HCT116 (cell line): ENCODE measurements at places on chromosomes 1 and 21. TPM values are rescaled to one million over a fixed set of nuclear protein-coding genes. Genes with fewer than 3 reads are reported as not detected.

Gene CYYR1
- 0.12 TPM for total RNA-seq

Gene SPRR1A
- not detected for total RNA-seq

Gene LRRC39
- total RNA-seq = 0.54 TPM

Gene FCN3
- 1.2 TPM for total RNA-seq

Gene VANGL2
- total RNA-seq = 1.1 TPM

Gene ANGPTL1
- total RNA-seq = 0.34 TPM

Gene DPT
- total RNA-seq = not detected

Gene S100A7A
- not detected for total RNA-seq

Gene SLC44A5
- 2.4 TPM for total RNA-seq

Gene OR2L2
- not detected for total RNA-seq

Gene MIXL1
- not detected for total RNA-seq

Gene C1QTNF12
- 6.9 TPM for total RNA-seq

Gene DENND2D
- 31.9 TPM for total RNA-seq

DNA sequence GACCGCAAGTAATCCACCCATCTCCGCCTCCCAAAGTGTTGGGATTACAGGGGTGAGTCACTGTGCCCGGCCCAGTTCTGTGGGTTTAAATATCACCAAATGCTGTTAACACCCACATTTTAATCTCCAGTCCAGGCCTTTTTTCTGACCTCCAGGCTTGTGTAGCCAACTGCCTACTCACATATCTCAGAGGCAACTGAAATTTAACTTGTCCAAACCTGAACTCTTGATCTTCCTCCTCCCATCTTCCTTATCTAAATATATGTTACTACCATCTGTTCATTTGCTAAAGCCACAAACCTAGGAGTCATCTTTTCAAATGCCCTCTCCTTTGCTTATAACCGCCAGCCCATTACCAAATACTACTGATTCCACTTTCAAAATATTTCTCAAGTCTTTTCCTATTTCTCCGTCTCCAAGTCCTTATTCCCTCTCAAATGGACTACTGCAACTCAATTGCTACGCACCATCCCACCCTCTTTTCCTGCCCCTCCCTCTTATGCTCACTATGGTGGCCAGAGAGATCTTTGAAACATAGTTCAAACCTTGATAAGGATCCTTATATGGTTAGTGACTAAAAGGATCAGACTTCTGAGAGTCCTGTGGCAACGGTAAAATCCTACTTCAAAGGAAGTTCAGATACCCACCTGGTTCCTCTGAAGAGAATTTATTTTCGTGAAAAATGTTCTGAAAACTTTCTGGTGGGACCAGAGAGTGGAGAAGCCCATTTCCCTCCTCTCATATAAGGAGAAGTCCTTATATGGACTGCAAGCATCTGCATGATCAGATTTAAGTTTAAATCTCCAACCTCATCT is 78.5 kb upstream of the CDC42BPA start:
- peak; percentile 69 for DNase-seq

- no peak for DNase-seq
Measured at GRCh38 chr1:9903801-9904527, 6.1 kb downstream of the CTNNBIP1 start.

DNA sequence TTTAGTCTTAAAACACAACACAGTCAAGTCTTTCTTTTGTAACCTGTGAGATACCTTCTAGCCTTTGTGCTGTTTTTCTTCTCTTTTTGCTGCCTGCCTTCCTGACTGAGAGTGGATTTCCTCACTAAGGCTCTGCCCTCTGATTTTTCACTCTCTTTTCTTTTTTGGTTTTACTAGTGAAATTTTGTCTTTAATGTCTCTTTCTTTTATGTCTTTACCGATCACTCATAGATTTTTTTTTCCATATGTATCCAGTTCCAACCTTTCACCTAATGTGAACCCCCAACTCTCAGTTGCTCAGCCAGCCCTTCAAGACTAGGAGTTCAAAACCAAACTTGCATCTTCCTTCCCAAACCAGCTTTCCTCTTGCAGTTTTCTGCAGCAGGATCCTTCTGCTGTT is 6.5 kb downstream of the LGALS8 start:
- DNase-seq = no peak

DNA sequence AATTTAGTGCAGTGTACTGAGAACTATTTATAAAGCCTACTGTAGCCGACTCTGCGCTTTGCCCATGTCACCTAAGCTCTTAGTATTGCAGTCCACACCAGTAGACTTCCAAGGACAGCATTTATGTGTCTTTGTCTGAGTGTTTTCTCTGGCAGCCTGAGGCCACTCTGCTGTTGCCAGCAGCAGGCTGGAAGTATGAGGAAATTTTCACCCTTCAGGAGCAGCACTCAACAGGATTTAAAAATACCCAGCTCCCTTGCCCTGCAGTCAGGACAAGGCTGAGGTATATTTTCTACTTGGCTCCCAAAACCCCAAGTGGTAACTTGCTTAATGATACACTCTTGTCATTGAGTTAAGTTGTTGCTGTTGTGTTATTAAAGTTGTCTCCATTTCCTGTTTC is 230.1 kb downstream of the SRGAP2C start:
- no peak for DNase-seq

DNA sequence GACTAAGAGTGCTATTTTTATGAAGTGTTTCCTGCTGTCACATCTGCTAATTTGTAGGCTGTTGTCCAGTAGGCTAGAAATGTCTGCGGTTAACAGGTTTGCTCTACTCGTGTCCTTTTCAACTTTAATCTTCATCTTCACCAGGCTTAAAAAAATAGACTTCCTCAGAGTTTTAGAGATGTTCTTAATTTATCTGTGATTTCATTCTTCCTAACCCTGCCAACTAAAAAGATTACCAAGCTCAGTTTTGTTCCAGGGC is 66.8 kb downstream of the SASS6 start:
- DNase-seq = no peak

DNA sequence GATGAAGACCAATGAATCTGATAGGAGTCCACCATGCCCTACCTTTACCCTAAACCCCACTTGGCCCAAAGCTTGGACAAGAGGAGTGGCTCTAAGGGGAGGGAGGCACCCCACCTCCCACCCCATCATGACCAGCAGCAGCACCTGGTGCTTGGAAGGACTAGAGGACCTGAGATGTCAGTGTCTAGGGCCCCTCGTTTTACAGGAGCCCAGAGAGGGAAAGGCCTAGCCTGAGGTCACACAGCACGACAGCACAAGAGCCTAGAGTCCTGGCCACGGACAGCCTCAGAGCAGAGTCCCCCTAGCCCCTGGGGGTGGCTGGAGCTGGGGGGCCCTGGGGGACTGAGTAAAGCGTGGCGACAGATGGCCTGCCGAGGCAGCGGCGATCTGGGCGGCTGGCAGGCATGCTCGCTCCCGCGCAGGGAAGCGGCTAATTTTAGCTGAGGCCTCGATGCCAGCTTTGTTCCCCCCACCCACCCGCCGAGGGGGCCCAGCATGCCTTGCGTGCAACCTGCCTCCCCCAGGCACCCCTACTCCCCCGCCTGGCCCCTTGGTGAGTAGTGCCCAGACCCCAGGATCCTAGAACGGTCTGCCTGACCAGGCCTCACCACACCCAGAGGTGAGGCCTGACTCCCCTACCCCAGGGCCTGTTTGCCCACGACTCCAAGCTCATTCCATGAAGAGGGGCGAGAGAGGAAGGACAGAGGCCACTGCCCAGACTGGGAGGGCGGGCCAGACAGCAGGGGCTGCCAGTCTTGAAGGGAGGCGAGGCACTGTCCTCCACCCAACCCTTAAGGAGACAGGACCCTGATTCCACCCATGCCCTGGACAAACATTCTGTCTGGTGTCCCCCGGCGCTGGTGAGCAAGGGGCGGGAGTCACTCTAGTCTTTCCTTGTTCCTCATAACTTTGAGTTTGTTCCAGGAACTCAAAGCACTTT is 39.0 kb downstream of the AHDC1 start:
- no peak for DNase-seq

GRCh38 chr1:27117733-27118439 is 37.0 kb downstream of the SLC9A1 start:
- DNase-seq = no peak

- DNase-seq = no peak
Measured at GRCh38 chr1:23741609-23742008, 1.7 kb upstream of the ELOA start.

GRCh38 chr1:231414260-231415016 is 7.6 kb downstream of the EGLN1 start:
- DNase-seq = no peak

DNA sequence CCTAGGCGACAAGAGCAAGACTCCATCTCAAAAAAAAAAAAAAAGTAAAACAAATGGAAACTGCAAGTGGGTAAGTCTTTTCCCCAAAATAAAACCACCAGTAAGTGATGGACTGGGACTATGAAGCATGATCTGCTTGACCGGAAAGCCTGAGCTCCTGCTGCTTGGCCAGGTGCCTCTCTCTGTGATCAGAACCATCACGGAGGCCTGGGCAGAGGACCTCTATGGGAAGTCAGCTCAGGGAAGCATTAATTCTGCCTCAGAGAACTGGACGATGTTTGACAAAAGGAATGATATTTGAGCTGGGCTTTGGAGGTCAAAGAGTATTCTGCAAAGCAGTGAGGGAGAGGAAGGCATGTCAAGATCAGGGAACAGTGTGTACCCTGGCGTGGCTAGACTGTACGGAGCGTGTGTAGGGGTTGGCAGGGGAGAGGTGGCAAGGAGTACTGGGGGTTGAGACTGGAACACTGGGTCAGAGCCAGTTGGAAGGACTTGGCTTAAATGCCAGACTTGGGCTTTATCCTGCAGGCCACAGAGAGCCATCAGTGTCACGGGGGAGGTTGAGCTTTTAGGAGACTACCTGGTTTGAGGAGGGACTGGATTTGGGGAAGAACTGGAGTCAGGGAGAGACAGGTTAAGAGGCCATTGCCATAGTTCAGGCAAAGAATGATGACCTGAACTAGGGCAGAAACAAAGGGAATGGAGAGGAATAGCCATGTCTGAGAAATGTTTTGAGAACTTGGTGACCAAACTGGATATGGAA is 16.4 kb downstream of the ATP1A2 start:
- no peak for DNase-seq

GRCh38 chr1:222582099-222582774 is 7.5 kb downstream of the TAF1A start:
- peak; percentile 13 for DNase-seq

DNA sequence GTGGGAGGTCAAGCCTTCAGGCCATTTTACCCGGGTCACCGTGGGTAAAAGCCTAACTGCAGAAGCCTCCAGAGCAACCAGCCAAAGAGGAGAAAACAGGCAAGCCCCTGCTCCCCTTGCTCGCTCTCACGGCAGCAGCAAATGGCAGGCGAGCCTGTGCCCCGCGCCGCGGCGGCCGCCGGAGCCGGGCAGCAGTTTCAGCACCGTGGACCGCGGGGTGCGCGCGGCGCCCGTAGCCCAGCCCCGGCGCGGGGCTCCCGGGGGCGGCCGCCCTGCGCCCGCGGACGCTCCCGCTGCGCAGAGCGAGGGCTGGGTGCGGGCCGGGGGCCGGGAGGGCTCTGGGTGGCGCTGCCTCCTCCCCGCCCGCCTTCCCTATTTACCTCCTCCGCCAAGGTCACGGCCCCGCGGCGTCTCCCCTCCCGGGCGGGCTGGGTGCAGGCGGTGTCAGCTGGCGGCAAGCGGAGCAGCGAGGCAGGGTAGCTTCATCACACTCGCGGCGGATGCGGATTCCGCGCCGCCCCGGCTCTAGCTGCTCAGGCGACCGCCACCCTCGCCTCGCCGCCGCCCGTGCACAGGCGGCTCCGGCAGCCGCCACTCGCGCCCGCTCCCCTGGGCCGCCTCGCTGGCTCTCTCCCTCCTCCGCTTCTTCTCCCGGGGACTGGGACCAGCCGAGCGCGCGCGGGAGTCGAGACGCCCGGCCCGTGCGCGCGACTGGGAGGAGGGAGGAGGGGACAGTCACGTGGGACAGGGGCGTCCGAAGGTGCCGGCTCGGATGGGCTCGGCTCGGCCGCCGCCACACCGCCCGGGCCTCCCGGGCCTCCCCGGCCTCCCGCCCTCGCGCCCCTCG is at the start of gene RGS7:
TSS of gene RGS7 (minus strand) at position 687 of the 847 bp plus-strand sequence.
- DNase-seq = no peak

GRCh38 chr1:28308750-28309149 is 20.1 kb upstream of the MED18 start:
- DNase-seq = no peak

GRCh38 chr1:214380396-214380795 is 99.4 kb downstream of the SMYD2 start:
- DNase-seq = no peak

GRCh38 chr1:181438013-181438412 is 45.3 kb upstream of the CACNA1E start:
- no peak for DNase-seq

GRCh38 chr1:91725618-91725988 is 160.3 kb downstream of the TGFBR3 start:
- DNase-seq = no peak

DNA sequence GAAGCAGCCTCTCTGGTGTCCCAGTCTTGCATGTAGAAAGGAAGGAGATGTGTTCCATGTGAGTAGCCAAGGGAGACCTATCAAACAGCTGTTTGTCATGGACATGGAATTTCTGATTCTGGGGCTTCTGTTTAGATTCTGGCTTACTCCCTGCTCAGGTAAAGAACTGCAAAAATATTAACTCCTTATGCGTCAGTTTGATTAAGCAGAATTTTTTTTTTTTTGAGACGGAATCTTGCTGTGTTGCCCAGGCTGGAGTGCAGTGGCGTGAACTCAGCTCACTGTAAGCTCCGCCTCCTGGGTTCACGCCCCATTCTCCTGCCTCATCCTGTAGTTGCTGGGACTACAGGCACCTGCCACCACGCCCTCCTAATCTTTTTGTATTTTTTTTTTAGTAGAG is 6.8 kb downstream of the ARV1 start:
- DNase-seq = no peak

DNA sequence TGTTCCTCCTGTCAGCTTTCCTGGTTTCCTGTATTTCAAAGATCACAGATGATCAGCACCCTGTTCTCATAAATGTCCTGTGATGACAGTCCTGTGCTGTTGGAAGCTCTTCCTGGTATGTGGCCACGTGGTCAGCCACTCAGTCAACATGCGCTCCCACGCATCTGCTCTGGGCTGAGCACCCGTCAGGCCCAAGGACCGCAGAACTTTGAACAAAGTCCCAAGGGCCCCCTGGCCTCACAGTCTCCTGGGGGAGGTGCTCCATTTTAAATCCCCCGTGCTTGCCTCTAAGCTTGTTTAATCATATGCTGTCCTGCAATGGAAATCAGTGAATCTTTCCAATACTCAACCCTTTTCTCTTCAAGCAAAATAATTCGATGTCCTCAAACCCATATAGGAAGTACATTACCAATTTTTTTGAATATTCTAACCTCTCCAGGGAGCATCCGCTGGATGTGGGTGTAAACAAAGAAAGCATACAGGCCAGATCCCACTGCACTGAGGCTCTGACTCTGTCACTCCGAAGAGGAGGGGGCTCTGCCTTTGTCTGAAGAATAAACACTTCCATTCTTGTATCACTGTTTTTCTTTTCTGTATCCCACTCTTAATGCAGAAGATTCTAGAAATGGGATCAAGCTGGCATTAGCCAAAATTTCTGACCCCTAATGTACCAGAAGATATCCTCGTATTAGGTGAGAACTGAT is 250.3 kb downstream of the SDCCAG8 start:
- DNase-seq = no peak

DNA sequence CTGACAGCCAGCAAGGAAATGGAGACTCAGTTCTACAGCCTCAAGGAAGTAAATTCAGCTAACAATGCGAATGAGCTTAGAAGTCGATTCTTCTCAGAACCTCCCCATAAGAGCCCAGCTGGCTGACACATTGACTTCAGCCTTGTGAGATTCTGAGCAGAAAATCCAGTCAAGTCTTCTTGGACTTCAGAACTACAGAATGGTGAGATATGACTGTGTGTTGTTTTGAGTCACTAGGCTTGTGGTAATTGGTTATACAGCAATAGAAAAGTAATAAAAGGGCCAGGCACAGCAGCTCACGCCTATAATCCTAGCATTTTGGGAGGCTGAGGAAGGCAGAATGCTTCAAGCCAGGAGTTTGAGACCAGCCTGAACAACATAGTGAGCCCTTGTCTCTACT is 161.8 kb upstream of the IVNS1ABP start:
- DNase-seq = no peak

GRCh38 chr1:27570784-27571183 is 33.2 kb downstream of the AHDC1 start:
- DNase-seq = no peak
